ENCODE measurements at places on chromosomes 7 and 10.

DNA sequence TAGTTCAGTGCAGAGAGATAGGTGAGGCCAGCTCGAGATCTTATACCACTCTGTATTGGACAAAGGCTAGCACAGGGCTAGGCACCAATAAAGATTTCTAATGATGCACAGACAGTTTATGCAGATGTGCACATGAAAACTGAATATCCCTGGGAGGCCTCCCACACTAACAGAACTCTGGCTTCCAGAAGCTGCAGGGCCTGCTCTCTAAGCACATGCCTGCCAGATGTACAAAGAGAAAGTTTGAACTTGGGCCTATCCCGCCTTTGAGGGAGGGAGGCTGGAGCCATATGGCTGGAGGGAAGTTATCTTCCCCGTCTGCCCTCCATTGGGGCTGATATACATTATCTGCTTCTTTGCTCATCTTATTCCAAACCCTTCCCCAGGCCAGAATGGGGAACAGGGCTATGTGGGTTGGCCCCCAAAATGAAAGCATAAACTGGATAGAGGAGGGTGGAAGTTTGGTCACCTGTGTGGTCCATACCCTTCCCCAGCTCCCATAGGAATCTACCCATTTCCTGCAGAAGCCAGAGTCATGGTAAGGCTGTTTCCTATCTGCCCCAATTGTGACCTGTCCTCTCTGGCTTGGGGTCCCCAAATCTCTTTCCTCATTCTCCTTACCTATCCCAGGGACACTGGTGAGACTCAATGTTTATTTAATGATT lies 3.8 kb downstream of the KAZALD1 start:
- DNase-seq: no peak

GRCh38 chr10:89646889-89647657 lies 2.0 kb upstream of the PANK1 start:
- no peak for DNase-seq

DNA sequence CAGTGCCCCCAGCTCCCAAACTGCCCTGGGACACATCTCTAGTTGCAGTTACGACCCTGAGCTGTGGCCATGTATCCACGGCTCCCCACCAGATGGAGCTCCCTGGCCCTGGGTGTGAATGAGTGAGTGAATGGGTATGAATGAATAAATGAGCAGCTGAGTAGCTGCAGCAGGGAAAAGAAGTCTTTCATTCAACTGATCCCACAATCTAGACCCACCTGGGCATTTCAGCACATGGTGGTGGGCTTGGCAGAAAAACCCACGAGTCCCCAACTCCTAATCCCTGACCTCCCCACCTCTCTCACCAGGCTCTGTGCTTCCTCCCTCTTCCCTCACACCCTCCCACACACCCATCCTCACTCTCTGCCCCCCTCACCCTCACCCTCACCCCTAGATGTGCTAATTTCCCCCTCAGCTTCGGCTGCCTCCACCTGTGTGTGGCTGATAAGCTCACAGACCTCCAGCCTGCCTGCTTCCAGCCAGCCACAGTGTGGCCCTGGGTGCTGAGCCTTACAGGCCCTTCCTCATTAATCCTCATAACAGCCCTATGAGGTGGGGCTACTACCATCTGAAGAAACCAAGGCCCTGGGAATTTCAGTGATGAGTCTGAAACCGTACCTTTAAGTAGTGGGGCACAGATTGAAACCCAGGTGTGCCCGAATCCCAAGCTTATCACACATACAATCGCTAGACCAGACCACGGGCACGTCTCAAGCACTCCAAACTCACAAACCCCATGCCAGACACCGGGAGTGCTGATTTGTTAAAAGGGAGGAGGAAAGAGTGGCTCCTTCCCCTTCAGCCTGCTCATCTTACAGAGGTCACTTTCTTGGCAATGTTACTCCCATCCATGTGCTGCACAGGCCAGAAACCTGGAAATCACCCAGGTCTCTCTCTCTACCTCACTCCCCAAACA lies 2.2 kb upstream of the ATP6V1F start:
- DNase-seq: no peak

DNA sequence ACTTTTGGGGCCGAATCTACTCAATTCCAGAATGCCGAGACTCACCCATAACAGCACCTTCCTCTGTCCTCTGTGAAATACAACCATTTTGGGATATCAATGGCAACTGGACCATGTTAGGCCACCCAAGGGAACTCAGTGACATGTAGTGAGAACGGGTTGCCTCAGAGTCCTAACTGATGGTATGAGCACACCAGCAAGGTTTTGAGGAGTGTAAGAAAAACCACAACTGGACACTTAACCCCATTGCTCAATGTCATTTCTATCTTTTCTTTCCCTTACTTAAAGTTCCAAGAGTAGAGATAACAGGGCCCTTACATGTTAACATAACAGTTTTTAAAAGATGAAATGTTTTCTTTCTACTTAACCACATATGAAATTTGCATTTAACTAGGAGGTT lies 67.1 kb downstream of the TNS3 start:
- DNase-seq: no peak

GRCh38 chr7:50356212-50356944 lies 51.9 kb downstream of the IKZF1 start:
- DNase-seq: no peak

DNA sequence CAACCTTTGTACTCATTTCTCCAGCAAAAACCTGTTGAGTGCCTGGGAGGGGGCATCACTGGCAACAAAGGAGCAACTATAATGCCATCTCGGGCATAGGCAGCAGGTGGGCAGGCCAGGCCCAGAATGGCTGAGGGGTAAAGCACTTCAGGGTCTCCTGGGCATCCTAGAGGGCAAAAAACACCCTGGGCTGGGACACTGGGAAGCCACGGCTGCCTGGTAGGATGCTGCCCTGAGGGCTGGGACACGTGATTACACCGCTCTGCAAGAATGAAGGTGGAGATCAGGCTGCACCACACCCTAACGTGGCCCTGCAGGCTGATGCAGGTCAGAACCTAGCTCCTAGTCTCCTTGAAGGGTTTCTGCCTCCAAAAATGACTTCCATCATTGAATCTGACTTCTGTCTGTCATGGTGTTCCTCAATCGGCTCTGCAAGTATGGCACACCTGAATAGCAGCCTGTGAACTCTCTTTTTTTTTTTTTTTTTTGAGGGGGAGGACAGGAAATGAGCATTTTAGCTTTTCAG lies 4.5 kb upstream of the TRAPPC14 start:
- no peak for DNase-seq

GRCh38 chr10:122054048-122055025 lies 65.4 kb downstream of the TACC2 start:
- no peak for DNase-seq

DNA sequence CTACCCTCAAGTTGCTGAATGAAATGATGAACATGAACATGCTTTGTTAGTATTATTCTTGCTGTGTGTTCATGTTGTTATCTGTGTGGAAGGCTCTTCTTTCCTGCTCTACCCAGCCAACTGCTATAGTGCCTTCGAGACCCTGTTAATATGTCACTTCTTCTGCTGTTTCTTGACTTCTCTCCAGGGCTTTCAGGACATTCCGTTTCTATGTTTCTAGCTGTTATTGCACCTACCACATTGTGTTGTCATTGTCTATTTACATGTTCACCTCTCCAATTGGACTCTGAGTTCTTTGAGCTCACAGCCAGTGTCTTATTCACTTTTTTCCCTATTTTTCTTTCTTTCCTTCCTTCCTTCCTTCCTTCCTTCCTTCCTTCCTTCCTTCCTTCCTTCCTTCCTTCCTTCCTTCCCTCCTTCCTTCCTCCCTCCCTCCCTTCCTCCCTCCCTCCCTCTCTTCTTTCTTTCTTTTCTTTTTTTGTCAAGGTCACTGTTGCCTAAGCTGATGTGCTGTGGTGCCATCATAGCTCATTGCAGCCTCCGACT lies 40.4 kb downstream of the BAMBI start:
- no peak for DNase-seq

DNA sequence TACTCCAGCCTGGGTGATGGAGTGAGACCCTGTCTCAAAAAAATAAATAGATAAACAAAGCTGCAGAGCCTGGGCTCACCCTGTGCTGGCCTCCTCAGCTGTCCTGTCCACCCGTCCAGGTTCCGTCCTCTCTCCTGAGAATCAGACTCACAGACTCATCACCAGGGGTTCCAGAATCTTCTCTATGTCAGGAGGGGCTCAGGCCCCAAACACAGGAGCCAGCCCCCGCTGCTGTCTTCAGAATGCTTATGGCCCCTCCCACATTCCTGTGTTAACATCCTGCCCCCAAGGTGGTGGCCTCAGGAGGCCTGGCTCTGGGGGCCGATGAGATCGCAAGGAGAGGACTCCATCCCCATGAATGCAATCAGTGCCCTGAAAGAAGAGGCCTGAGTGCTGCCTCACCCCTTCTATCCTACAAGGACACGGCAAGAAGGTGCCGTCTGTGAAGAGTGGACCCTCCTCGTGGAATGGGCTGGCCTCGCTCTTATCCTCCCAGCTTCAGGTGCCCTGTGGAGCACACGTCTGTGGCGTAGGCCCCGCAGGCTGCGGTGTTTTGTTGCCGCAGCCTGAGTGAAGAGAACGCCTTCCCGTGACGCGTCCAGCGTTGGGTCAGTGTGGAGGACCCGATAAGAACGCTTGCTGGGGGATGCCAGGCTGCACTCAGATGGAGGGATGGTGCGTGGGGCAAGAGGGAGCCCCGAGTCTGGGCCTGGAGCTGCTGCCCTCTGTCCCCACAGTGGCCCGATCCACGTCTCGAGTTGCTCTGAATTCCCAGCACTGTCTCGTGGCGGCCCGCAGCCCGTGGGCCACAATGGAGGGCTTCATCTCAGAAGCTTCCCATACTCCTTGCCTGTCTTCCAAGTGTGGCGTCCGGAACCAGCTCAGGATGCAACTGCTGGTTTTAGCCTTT lies 77.1 kb downstream of the INPP5A start:
- no peak for DNase-seq

- DNase-seq: no peak
Observed at GRCh38 chr7:106257752-106258151, 27.0 kb downstream of the NAMPT start.

GRCh38 chr10:79328737-79329504 lies 18.3 kb upstream of the PPIF start:
- no peak for DNase-seq

Measured in activated T-helper 1 cell treated with Interleukin-2 at 50 U/mL for 16 hours (primary cell).